ENCODE measurements at places on chromosomes 4 and X.

- no peak for DNase-seq
These were observed 31.7 kb downstream of the BBS12 start for GRCh38 chr4:122764071-122764820.

DNA sequence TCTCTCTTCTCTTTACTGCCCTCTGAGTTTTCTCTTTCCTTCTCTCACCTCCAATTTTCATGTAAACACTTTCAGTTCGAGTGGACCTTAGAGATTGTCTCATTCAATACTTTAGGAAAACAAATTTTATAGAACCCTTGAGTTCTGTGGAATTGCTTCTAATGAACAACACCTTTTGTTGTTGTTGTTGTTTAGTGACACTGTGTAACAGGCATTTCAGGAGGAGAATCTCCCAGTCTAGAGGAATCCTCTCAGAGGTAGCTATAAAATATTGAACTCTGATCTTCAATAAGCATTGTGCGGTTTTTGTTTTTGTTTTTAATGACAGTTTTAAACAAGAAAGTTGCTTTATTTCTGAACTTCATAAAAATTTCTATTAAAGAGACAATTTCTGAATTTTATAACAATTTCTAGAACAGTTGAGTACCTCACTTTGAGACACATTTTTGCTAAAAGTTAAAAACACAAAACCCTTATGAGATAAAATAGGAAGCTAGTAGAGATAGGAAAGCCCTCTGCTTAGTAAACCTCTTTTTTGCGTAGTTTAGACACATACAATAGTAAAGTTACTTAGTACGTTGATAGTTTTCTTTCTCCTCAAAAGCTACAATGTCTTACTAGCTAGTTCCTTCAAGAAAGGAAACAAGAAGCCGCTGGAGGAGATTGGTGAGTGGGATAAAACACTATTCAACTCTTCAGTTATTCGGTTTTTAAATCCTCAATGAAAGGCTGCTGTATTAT, 38.8 kb downstream of the CLCN3 start:
- DNase-seq, result no peak

GRCh38 chr4:21830272-21830671, 118.3 kb downstream of the KCNIP4 start:
- DNase-seq, result no peak

- DNase-seq, result no peak
These were observed 3.4 kb downstream of the OGT start for GRCh38 chrX:71536285-71536684.

DNA sequence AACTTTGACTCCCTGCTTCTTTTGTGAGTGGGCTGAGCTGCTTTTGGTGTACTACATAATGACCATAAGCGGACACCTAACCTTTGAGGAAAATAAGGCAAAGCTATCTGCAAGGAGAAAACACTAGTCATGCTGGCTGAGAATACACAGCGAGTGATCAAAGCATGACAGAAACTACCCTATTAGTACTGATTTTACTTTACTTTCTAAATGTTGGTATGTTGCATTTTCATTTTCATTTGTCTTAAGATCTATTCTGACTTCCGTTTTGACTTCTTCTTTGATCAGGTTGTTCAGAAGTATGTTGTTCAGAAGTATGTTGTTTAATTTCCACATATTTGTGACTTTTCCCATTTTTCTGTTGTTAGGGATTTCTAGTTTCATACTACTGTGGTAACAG, 361.1 kb downstream of the TRAM1L1 start:
- DNase-seq, result no peak

DNA sequence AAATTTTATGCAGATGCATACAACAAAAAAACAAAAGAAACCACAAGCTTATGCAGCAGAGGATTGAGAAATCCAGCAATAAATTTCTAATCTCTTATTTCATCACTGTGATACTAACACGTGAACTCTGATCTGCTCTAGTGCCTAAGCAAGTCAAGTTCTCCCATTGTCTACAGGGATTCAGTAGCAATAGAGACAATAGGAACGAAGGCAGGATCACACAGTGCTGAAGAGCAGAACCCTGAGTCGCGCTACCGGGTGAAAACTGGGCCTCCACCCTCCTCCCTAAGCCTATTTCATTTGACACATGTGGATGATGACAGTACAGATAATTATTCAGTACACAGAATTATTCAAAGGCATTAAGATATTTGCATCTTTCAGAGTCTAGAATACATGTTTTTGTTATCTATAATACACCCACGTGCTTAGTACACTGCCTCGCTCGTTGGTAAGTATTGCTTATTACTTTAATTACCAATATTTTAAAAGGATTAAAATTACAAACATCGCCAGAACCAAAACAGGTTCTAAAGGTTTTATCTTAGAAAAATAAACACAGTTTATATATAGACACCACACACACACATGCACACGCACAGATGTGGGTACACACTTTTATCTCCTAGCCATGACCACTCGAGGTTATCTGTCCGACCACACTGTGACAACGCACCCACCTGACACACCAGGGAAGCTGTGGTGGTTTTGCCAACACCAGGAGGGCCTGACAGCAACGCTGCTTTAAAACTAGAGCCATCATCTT, 60.1 kb downstream of the RFC1 start:
- no peak for DNase-seq

DNA sequence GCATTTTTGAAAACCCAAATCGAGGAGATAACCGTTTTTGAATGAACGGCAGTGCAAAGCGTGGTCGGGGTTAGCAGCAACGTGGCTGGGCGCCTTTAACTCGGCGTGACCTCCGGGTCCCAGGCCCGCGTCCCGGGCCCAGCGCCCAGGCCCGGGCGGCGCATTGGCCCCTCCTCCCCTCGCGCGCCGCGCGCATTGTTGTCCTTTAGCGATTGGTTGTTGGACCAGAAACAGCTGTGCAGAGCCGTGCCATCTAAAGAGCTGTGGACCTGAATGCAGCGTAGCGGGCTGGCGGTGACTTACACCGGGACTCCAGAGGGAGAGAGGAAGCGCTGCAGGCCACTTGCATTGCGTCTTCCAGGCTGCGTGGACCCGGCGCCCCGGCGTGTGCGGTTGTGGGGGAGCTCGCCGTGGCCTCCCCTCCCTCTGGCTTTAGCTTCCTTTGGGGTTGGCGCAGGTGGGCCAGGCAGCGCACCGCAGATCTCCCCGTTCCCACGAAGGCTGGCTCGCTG, at the start of gene STOX2:
STOX2 (plus strand) TSS at position 227 of the 512 bp plus-strand sequence. CDS start 1,484 bp downstream, outside the sequence.
- DNase-seq, result no peak

DNA sequence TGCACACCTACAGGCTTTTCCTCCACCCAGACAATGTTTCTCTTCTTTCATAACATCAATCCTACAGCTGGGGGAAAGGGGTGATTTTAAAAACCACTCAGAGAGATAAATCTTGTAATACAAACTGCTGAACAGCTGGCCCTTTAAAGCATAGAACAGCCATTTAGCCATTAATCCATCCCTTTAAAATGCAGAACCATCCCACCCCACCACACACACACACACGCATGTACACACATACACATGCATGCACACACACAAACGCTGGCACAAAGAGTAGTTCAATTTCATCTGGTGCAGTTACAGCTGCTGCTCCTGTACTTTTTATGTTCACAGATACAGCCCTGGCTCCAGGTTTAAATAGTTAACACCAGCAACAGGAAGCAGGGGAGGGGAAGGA, 426.1 kb downstream of the MID1IP1 start:
- DNase-seq, result no peak

DNA sequence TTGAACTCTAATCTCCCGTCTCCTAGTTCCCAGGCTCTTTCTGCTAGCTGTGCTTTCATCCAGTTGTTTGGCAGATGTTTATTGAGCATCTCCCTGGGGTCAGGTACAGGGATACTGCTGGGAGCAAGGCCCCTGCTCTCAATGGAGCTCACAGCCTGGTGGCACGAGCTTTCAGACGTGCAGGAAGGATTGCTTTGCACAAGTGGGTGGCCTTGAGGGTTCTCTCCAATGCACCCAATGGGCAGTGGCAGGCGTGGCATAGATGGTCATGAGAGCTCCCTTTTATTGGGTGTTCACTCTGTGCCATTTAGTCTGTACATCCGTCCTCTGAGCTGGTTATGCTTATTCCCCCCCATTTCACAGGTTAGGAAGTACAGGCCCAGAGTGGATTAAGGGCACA, 235.2 kb downstream of the EVC2 start:
- DNase-seq, result no peak

DNA sequence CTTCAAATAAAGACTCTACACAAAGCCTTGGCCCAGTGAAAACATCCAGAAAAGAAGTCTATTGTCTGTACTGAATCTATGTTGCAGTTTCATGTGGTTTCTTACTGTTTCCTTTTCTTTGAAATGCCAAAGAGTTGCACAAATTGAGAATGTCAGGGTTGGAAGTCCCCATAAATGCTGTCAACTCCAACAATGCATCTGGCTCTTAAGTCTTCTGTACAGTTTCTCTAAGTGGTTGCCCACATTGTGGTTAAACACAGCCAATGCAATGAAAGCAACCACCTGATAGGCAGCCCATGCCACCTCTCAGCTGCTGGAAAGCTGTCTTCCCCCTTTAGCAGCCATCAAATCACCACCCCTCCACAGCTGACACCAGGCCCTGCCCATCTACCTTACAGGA, 67.2 kb upstream of the C1GALT1C1 start:
- DNase-seq, result peak; percentile 51

DNA sequence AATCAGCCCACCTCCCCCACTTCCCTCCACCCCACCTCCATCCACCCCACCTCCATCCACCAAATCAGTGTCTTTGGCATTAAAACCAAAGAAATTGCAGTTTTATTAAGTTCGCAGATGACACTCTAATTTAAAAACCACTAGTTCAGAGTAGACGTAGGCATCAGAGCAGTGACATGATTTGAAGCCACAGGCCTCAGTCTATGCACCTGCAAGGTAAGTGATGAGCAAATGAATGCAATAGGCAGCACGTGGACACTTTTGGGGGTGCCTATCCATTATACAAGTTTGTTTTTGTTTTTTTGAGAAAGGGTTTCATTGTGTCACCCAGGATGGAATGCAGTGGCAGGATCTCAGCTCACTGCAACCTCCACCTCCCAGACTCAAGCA, 88.0 kb upstream of the TRIM2 start:
- DNase-seq, result no peak

- DNase-seq, result peak; percentile 28
These were observed 622.1 kb downstream of the SPRY1 start for GRCh38 chr4:124018383-124019317.

DNA sequence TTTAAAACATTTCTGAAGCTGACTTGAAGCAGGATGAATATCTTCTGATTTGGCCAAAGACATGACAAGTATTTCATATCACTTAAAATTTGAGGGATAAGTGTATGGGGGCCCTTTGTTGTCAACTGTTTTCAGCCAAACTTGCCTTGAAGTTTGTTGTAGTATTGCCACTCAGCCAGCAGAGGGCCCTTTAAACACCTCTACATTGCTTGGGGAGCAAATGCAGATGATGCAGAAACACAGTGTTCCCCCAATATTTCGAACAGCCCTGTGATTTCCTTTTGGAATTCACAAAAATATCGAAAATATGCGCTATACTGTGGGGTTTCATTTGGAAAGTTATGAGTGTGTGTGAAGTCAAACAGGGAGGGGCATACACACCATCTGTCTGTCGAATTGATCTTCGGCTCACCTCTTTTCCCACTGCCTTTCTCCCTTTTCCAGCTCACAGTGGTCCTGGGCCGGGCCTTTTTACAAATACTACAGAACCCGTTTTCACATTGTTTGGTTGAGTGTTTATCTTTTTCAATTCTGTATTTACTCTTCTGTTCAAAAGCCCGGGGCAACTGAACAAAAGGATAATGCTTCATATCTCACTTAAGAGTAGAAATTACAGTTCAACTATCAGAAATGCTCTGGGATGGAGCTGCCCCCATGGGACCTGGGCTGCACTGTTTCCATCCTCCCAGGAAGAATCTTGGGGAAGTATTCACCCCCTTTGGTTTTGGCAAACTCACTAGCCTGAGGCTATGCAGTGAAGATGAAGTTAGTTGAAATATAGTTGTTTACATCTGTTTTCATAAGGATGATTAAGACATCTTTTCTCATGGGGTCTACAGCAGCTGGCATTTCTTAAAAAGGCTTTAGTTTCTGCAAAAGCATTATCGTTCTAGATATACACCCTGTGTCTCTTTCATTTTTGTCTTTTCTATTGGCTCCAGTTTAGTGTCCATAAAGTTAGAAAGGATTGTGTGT, 137.6 kb downstream of the EGF start:
- DNase-seq, result no peak

- DNase-seq, result no peak
These were observed 216.9 kb upstream of the S100G start for GRCh38 chrX:16433021-16433420.

- no peak for DNase-seq
These were observed 27.8 kb downstream of the RASL11B start for GRCh38 chr4:52889778-52890520.

GRCh38 chr4:13309751-13310150, 174.4 kb downstream of the RAB28 start:
- DNase-seq, result no peak

DNA sequence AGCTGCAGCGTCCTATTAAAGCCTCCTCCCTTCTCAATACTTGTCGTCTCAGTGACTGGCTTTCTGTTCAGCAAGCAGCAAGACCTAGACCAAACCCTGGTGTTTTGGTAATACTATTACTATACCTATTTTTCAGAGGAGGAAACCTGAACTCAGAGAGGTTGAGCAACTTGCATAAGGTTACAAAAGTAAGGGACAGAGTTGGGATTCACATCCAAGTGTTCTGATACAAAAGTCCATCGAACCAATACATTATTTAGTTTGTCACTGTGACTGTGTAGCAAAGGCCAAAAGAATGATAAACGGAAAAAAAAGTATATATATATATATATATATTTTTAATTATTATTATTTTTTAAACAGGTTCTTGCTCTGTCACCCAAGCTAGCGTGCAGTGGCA, 29.9 kb upstream of the KLHL8 start:
- no peak for DNase-seq

DNA sequence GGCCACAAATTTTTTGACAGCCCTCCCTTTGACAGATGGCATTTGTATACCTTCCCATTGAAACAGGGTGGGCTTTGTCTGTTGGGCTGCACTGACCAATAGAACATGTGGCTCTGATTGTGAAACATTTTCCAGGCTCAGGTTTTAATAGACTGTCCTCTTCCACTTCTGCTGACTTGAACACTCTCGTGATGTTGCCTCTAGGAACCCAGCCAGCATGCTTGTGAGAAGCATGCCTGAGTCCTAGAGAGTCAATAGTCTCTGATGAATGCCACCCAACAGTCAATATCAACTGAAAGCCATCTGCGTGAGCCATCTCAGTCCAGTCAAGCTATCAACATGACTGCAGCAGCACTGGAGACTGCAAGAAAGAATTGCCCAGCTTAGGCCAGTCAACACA, 290.0 kb downstream of the SLC7A11 start:
- no peak for DNase-seq

DNA sequence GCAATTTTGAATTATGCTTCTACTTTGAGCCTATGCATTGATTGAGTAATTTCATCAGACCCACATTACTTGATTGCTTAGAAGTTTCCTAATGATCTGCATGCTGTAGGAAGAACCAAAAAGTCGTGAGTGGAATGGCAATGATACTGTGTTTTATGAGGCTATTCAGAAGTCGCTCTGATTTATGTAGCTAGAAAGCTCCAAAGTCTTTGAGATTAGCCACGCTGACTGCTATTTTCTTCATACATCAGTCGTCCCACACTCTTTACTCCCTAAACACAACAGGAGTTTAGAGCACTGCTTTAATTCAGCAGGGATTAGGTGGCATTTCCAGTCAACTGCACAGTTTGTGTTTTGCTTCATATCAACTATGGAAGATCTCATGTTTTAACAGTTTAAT, 4.1 kb downstream of the GRID2 start:
- no peak for DNase-seq

GRCh38 chr4:39054497-39054896, 7.5 kb upstream of the KLHL5 start:
- DNase-seq, result no peak

GRCh38 chrX:1596676-1597344, 5.4 kb downstream of the AKAP17A start:
- no peak for DNase-seq
